ENCODE measurements at places on chromosomes 2 and 18.

- DNase-seq: no peak
These were observed 127.9 kb downstream of the ZNF532 start for GRCh38 chr18:58992301-58993231.

DNA sequence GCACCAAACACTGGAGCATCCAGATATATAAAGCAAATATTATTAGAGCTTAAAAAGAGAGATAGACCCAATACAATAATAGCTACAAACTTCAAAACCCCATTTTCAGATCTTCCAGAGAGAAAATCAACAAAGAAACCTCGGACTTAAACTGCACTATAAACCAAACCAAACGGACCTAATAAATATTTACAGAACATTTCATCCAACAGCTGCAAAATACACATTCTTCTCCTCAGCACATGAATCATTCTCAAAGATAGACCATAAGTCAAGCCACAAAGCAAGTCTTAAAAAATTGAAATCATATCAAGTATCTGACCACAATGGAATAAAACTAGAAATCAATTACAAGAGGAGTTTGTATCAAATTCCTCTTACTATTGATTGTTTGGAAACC, 140.2 kb upstream of the OTOS start:
- no peak for DNase-seq

DNA sequence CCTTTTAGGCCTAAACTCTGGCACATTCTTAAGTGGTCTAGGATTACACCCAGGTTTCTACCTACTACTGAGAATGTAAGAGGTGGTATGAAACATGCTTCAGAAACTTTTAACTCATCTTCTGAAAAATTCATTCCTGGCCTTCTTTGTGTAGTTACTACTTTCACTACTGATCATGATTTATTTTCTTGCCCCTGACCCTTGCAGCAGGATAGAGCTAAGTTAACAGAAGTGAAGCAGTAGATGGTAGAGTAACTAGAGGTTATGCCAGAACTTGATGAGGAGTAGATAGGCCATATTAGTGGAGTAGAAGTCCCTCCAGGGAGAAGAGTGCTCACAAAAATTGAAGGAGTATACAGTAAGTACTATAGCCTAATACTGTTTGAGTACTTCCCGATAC, 75.5 kb upstream of the MSTN start:
- no peak for DNase-seq

GRCh38 chr18:57900906-57901435, 97.9 kb upstream of the ATP8B1 start:
- DNase-seq: no peak

DNA sequence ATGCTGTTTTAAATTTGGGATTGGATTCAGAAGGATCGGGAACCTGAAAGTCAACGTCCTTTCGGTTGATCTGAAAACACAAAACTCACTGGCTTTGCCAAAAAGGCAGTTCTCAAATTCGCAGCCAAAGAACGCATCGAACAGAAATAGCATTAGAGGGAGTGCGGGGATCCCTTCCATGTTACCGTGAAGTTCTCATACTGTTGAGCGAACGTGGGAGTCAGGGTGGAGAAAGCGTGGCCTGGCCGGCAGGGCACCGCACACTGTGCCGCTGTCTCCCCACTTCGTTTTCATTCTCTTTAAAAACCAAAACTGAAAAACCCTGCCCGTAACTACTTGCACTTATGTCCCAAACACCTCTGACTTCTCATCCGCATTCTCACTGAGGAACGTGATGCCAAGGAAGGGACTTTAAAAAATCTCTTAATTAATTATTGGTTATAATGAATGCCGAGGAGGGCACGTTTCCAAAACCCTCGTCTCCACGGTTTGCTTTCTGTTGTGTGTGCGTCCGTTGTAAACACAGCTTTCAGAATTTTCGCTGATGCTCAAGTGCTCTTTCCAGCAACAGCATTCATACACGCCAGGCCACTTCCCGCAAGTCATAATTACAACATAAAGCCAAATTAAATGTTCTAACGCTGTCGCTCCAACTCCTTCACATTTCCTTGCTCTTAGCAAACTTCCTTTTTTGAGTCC, 60.9 kb upstream of the TWIST2 start:
- no peak for DNase-seq

GRCh38 chr2:86025976-86026743, 79.5 kb downstream of the POLR1A start:
- DNase-seq: no peak

DNA sequence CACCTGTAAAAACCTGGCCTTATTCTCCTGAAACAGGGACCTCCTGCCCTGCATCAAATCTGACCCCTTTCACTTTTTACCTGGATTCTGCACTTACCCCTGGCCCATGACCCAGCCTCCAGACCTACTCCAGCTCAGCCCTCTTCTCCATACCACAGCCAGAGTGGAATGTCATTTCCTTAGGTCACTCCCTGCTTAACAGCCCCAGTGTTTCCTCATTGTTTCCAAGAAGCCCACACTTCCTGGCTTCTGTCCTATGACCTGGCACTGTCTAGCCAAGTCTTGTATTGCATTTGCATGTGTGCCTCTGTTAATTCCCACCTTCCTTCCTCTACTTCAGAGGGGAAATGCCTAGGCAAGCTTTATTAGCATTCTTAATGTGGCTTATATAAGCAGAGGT, 51.4 kb upstream of the TRIB2 start:
- no peak for DNase-seq

- no peak for DNase-seq
These were observed 7.3 kb upstream of the CIB4 start for GRCh38 chr2:26648516-26648915.

DNA sequence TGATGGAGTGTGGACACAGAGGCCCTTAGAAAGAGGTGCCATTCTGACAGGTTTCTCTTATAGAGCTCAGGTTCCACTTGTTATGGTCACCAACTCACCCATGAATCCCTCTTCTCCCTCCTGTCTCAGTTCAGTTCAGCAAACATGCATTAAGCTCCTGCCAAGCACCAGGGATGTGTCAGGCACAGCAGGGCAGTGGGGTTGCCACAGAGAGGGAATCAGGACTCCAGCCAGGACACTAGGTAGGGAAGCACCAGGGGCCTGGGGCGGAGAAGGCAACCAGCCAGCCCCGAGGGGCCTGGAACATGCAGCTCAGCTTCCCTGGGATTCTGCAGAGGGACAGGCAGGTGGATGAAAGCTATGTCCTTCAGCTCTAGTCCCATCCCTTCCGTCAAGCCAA, 44.6 kb downstream of the TOGARAM2 start:
- DNase-seq: no peak
